ENCODE measurements at places on chromosomes 7 and 10.

DNA sequence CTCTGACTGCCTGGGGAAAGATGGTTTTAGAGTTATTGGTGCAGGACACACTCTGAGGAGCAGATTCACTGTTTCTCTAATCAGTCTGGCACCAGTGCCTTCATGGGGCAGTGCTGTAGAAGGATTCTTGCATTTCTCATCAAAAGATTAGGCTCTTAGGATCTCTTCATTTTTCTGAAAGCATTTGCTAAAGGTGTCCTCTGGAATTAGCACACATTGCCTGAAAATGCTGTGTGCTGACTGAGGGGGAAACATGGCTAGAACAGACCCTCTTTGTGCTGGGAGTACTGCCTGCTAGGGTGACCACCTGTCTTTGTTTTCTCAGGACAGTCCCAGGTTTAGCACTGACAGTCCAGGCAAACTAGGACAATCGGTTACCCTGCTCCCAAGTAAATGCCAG, 301.0 kb downstream of the PTEN start:
- no peak for DNase-seq

DNA sequence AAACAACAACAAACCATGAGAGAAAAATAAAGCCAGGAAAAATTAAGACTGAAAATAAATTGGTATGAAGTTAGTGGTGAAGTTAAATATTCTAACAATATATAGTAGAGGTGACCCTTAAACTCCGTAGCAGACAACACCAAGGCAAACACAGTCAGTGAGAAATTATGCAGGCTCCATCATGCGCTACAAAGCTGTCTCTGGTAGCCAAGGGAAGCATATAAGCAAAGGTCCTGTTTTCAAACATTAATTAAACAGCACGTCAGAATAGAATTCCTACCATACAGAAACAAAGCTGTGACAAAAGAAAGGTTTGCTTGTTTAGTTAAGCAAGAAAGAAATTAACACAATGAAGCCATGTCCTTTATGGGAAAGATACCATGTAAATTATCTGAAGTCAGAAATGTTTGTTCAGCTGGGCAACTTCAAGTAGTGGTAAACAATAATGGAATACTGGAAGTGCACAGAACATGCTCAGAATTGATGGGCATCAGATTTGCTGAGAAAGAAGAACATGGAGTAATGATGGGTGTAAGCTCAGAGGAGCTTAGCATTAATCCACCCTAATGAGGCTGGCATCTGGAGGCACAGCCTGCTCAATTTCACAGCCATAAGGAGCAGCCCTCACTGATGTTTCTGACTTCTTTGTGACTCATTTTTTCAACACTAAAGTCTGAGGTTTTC, 75.7 kb downstream of the IGF2BP3 start:
- DNase-seq = no peak

DNA sequence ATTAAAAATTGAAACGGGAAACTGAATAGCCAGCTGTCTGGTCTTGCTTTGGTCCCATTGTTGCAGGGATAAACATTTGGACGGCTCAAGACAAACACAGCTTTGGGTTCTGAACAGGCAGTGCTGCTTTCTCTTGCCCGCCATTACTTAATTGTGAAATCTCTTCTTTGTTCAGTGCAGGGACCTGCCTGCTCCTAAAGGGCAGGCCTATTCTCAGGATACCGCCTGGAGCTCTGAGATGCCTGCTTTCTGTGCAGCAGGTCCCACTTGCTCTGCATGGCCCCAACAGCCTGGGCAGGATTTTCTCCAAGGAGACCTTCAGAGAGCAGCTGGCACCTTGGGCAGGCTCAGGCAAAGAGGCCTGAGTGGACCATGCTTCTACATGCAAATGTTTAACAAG, 237.6 kb downstream of the KCNMA1 start:
- DNase-seq = no peak

DNA sequence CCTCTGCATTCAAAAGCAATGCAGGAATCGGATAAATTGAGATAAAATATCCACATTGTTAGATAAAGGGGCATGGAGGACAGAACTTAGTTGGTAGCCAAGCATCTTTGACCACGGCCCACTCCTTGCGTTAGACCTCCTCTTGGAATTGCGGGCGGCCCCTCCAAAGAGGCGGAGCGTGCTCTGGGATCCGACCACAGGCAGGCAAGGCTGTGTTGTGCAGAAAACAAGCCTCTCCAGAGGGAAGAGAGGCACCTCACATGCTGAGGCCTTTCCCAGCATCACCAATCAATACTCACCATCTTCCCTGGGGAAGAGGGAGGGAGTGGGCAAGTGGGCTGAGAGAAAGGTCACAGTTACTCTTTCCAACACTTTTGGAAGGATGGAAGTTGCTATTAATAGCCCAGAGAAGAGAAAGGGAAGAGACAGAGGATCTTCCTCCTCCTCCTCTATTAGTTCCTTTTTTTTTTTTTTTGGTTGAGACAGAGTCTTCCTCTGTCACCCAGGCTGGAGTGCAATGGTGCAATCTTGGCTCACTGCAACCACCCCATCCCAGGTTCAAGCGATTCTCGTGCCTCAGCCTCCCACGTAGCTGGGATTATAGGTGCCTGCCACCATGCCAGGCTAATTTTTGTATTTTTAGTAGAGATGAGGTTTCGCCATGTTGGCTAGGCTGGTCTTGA, 49.7 kb upstream of the NRF1 start:
- DNase-seq = no peak

GRCh38 chr7:157699357-157700013, 362.7 kb downstream of the DNAJB6 start:
- DNase-seq = no peak
